Activated CD4-positive, CD25-positive, alpha-beta regulatory T cell (primary cell): ENCODE measurements at places on chromosomes 7 and 10.

GRCh38 chr10:37488792-37489657, 363.6 kb downstream of the ANKRD30A start:
- DNase-seq, result no peak

GRCh38 chr7:7654964-7655715, 14.6 kb downstream of the UMAD1 start:
- no peak for DNase-seq

DNA sequence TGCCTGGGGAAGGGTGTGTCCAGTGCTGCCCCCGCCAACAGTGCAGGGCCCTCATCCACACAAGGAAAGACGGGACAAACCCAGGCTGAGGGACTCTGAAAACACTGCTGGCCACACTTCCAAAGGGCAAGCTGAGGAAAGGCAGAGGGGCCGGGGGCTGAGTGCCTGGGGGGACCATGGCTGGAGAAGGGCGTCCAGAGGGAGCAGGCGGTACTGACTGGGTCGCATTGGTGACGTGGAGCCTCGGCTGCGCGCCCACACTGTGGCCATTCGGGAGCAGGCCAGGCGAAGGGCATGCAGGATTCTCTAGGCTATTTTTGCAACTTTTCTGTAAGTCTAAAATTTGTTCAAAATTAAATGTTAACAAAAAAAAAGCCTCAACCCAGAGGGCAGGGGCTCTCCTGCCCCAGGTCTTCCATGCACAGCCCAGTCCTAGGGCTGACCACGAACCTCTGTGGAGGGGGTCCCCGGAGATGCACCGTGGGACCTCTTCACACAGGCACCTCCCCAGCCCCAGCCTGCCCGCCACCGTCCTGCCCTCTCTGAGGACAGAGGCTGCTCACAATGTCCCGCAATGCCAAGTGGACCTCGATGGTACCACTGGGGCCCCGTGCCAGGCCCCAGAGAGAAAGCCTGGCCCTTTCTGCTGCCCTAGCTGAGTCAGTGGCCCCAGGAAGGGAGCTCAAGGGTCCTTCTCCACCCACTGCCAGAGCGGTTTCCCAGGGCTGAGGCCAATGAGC, 10.4 kb downstream of the ADAM8 start:
- DNase-seq, result no peak

GRCh38 chr10:78925275-78925674, 143.5 kb upstream of the ZMIZ1 start:
- DNase-seq, result no peak

DNA sequence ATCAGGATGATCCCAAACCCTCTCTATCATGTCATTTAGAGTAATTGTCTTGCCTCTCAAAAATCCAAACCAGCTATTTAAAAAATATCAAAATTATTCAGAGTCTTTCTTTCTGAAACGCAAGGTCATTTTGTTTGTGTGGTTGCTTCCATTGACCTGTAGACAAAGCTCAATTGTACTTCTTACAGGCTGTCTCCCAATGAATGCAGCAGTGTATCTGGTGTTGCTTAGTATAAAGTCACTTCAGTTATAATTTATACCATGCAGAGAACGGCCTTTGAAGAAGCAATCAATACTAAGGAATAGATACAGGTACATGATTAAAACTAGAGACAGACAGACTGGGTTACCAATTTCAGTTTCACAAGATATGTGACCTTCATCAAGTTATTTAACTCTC, 80.9 kb downstream of the DOCK4 start:
- DNase-seq, result no peak

DNA sequence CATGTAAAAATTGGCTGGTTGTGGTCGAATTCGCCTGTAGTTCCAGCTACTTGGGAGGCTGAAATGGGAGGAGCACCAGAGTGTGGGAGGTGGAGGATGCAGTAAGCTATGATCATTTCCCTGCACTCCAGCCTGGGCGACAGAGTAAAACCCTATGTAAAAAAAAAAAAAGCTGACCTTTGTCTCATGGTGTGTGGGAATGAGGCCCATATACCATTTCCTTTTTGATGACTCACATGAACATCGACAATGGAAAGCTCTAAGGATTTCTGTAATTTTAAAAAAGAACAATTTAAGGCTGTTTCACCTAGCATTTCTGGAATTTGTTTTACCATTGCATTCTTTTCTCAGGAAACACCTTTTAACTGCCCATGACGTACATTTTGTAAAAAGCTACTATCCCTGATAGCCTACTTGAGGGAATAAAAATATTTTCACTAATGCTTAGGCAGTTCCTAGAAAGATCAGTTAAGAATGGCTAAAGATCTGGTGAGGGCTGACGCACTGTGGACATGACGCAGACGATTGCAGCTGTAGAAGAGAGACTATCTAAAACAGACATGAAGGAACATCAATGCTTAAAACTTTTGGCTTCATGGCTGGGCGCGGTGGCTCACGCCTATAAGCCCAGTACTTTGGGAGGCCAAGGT, 400.6 kb upstream of the IGFBP3 start:
- no peak for DNase-seq

DNA sequence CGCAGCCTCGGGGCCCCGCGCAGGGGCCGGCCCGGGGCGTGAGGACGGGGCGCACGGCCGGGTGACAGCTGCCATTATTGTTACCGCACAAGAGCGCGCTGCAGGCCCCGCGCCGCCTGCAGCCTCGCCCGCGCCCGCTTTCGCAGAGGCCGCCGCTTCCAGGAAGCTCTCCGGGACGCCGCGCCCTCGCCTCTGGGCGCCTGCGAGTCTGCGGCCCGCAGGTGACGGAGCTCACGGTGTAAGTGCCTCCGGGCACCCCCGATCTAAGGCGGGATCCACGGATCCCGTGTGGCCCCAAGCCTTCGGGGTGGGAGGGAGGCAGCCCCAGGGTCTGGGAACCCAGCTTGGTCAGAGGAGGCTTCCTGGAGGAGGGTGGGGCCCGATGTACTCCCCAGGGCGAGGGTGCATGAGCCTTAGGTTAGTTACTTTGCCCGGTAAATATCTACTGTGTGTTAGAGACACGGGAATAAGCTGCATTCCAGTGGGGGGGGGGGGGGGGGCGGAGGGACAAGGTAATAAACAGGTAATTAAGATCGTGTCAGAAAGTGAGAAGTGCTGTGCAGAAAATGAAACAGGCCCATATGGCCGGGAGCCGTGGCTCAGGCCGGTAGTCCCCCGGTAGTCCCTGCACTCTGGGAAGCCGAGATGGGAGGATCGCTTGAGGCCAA, 638 bp downstream of the IQCE start:
- no peak for DNase-seq

DNA sequence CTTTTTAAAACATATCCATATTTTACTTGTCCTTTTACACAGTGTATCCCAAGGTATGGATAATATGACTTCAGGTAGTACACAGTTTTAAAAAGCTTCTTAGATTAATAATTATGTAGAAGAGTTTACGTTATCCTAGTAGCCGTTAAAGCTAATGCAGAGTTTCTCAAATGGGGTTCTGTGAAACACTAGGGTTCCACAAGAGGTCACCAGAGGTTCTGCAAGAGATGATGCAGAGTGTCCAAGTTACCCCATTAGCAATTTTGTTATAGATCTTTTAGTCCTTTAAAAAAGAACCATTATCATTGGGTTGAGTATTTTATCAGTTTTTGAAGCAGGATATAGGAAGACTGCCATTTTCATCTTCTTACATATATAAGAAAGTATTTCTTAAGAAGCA, 298.9 kb upstream of the HPS1 start:
- DNase-seq, result no peak

GRCh38 chr10:84158550-84158949, 15.1 kb upstream of the GPR15LG start:
- DNase-seq, result no peak

GRCh38 chr10:125024497-125025234, 82.7 kb downstream of the ZRANB1 start:
- no peak for DNase-seq

- no peak for DNase-seq
Measured at GRCh38 chr10:104557966-104558365, 83.1 kb upstream of the SORCS3 start.

- DNase-seq, result no peak
Measured at GRCh38 chr7:100167912-100168323, 499 bp downstream of the GAL3ST4 start.

DNA sequence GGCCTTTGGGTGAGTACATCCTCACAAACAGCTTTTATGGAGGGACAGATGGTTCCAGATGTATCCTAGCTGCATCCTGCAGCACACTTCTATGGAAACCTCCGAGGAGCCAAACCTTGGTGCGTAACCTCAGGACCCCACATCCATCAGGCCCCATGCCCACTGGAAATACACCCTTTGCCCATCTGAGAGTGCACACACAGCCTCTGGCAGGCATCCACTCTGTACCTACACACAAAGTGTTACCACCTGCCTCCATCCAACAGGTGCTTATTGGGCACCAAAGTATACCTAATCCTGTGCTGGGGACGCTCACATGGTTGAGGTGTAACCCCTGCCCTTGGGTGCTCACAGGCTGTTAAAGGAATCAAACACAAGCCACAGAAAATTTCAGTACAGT, 117.9 kb downstream of the ADCY1 start:
- DNase-seq, result no peak

- DNase-seq, result no peak
Measured at GRCh38 chr10:84999929-85000328, 671.5 kb downstream of the CCSER2 start.

DNA sequence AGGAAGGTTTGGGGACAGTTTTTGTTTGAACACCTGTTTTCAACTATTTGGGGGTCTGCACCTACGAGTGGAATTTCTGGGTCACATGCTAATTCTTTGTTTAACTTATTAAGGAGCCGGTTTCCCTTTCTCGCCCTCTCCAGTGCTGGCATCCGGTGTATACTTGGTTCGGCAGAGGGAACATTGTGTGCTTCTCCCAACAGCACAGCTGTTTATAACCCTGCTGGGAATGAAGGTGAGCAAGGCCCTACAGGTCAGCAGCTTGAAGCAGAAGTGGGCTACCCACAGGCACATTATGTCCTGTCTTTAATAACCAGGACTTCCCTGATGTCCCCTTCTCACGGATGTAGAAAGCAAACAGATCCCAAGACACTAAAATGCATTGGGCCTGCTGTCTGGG, 87.5 kb upstream of the PDCD4 start:
- DNase-seq, result no peak

DNA sequence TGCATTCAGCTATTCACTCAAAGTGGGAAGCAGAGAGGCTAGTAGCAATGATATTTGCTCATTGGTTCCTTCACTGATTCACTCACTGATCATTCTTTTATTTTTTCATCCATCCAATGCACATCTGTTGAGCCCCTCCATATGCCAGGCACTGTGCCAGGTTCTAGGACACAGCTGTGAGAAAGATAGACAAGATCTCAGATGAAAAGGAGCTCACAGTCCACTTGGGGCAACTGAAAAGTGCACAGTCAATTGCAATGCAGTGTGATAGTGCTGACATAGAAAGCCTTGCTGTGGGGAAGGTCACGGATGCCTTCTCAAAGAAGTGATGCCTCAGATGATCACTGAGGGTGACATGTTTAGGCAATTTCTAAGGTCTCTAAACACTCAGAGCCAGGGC, 262.3 kb downstream of the PTEN start:
- DNase-seq, result no peak

DNA sequence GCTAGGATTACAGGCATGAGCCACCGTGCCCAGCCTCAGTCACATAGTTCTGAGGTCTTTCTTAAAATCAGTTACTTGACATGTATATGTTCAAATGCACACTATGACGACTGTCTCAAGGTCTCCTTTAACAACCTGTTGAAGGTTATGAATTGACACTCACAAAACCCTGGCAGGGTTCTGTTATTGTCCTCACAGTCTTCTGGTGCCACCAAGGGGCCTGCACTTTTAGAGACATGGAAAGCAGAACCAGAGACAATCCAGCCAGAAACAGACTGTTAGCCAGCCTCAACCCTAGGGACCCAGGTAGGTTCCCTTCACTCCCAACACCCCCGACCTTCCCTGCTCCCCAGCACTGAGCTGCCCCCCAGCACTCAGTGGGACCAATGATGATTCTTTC, 26.4 kb downstream of the TEX36 start:
- DNase-seq, result no peak

DNA sequence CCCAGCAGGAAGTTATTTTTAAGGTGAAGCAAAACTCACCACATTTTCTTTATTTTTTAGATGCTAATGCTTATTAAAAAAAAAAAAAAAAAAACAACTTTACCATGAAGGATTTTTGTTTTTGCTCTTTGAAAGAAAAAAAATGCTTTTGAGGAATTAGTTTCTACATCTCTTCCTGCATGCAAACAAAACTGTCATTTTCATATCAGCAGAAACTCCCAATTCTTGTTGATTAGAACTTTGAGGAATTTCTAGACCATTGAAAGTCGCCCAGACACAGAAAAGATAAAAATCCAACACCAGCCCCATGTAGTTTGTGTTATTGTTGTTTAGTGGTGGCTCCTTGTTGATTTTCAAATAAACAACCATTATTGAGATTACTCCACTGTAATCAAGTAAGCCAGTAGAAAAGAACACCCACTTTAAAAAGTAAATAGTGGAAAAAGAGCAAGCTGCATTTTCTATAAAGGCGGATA, 14.3 kb downstream of the SKIDA1 start:
- DNase-seq, result no peak

GRCh38 chr7:31327071-31327470, 13.5 kb downstream of the NEUROD6 start:
- no peak for DNase-seq

DNA sequence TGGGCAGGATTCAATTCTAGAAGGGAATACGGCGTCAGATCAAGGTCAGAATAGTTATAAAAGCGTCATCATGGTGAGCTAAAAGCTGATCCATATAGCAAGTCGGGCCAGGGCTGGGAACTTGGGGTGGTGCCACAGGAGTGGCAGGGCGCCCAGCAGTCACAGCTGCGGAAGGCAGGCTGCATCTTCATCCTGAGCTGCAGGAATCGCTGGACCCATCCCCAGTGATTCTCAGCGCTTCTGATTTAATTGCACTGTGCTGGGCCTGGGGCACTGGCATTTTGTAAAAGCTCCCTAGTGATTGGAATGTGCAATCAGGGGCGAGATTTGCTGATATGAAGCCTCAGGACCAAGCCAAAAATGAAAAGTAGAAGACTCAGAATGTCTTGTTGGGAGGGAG, 135.3 kb downstream of the CTTNBP2 start:
- no peak for DNase-seq

- DNase-seq, result no peak
Measured at GRCh38 chr7:108613147-108613948, 43.7 kb downstream of the DNAJB9 start.
